Jurkat, Clone E6-1 (cell line): ENCODE measurements at places on chromosomes 7 and 10.
A peak's percentile ranks its signal among the peaks of the same experiment; 100 is the strongest.

GRCh38 chr10:116120688-116121455 is 152.1 kb downstream of the GFRA1 start:
- no peak for DNase-seq

GRCh38 chr7:3267966-3268690 is 32.9 kb upstream of the SDK1 start:
- no peak for DNase-seq

DNA sequence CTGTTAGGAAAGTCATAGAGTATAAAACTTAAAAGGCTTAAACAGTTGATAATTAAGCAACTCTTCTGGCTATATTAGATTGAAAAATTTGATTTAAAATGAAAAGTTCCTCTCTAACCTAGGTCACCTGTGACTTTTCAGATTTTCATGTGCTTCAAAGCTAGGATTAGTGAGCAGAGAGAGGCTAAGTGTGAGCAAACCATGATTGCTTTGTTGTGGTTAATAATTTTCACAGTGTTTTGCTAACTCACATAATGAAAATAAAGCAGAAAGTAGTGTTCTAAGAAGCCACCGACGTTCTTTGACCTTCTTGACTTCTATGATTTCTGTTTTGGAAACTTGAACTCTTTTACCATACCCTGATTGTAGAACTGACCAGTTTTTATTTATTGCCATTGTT is 75.5 kb upstream of the OIT3 start:
- DNase-seq, result no peak

DNA sequence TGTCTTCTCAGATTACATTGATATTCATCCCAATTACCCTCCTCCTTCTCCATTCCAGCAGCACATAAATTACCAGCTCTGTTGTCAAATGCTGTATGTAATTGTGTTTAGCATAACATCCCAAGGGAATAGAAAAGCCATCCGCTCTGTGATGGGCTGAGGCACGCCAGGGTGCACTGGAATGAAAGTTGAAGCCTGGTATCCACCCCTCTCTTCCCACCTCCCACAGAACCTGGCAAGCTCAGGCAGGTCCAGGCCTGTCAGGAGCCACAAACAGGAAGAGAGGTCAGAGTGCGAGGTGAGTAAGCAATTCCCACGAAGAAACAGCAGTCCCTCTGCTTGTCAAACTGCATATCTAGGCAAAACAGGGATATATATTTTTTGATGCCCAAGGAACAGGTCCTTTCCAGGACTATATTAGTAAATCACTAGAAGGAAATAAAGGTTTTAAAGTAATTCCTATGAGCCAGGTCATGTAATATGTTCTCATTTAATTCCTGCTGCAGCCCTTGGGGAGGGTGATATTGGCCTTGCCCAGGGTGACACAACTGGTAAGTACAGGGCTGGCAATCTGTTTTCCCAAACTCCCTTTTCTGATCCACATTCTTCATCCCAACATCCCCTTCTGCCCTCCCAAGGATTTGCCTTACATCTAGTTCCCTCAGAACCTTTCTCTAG is 155.6 kb upstream of the GHITM start:
- DNase-seq, result no peak

GRCh38 chr10:48691812-48692528 is 7.3 kb downstream of the WDFY4 start:
- DNase-seq, result no peak

- no peak for DNase-seq
Observed at GRCh38 chr7:46854958-46855473, 726.9 kb downstream of the TNS3 start.

GRCh38 chr10:89985446-89985845 is 284.1 kb downstream of the KIF20B start:
- no peak for DNase-seq

- DNase-seq, result peak; percentile 19
Observed at GRCh38 chr10:53839440-53840039, 961.5 kb downstream of the PCDH15 start.

GRCh38 chr7:2012044-2012900 is 220.5 kb downstream of the MAD1L1 start:
- DNase-seq, result no peak

DNA sequence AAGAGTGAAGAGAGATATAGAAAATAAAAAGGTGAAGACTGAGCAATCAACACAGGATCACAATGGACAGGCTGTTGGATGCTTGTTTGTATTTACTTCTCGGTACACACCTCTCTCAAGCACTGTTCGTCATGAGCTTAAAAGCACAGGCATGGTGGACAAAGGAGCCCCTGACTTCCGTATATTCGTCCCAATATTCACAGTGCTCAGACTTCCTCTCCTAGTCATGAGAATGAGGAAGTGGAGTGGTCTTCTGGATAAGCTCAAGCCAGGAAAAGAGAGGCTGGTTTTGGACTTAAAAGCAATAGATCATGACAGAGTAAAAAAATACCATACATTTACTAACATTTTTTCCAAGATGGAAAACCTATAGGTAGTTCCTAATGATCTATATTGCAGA is 172.5 kb downstream of the SORCS1 start:
- no peak for DNase-seq

- no peak for DNase-seq
Observed at GRCh38 chr10:605632-606325, 83.7 kb downstream of the DIP2C start.

DNA sequence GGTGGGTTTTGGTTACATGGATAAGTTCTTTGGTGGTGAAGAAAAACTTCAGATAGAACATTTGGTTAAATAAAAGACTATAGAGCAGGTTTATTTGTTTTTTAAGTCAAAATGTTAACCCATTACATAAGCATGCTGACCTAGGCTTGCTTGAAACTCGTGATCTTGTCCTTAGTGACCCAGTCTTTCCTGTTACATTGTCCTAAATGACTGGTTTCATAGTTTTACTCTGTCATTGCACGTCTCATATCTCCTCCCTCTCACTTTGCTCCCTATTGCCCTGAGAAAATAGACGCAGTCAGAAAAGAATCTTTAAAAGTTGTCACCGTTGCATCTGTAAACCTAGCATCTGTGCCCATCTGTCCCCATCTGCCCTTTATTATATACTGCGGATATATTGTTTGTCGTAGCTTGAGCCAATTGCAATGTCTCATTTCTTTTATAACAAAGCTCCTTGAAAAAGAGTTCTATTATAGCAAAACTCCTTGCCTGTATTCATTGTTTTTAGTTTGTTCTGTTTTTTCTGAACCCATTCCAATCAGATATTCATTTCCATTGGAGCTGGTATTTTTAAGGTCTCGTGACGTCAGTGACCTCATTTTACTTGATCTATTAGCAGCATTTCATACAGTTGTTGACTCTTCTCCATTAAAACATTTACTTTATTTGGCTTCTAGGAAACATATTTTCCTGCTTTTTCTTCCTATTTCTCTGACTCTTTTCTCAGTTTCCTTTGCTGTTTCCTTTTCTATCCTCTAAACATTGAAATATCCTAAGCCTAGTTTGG is 57.3 kb downstream of the HELLS start:
- no peak for DNase-seq

GRCh38 chr10:5440206-5440605 is 27.8 kb downstream of the NET1 start:
- DNase-seq, result no peak

GRCh38 chr10:75079436-75080083 is 31.9 kb upstream of the SAMD8 start:
- DNase-seq, result no peak

GRCh38 chr7:75599244-75599781 is 107.2 kb downstream of the SPDYE5 start:
- no peak for DNase-seq

- DNase-seq, result no peak
Observed at GRCh38 chr7:68967598-68967997, 630.7 kb upstream of the AUTS2 start.

DNA sequence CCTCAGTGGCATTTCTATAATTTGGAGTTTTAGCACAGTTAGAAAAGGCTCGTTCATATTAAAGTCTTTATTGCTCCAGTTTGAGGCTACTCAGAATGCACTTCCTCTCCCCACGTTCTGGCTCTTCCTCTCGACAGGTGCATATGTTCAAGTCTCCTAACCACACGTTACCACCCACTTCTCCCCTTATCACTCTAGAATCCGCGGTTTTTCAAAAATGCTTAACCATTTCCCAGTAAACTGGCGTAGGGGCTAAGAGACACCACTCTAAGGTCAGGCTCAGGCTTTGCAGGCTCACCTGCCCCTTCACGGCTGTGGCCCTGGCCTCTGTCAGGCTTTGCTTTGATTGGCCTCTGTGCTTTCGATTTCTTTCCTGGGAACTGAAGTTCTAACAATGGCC is 383.6 kb downstream of the GLRX3 start:
- peak; percentile 57 for DNase-seq

DNA sequence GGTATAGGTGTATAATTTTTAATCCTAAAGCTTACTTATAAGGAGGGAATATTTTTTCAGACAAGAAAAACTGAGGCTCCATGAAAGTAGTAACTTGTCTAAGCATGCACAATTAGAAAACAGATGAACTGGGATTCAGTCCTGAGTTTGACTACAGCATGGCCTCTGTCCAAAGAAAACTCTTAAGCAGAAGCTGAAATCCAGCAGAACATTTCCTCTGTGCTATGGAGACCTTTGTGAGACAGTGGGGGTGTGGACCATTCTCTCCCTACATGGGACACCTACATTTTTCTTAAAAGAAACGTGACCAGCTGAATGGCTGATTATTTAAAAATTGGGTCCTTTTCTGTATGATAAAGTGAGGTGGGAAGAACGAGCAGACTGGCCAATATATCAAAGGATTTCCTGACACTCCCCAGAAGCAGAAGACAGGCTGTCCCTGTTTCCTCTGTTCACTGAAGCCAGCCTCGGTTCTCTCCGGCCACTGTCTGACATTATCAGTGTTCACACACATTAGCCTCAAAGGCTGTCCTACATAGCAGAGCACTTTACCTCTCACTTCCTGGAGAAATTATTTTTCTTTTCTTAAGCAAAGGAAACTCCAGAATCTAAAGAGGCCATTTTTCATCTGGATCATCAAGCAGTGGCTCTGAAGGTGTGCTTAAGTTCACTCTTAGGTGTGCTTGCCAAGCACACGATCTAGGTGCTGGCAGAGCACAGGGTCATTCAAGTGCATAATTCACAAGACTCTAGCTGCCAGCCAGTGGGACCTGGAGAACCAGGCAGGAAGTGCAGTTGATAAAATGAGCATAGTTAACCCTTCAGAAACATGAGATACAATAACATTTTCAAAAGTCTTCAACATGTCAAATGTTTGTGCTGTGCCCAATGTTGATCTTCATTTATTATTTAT is 40.4 kb upstream of the KIAA1217 start:
- no peak for DNase-seq

DNA sequence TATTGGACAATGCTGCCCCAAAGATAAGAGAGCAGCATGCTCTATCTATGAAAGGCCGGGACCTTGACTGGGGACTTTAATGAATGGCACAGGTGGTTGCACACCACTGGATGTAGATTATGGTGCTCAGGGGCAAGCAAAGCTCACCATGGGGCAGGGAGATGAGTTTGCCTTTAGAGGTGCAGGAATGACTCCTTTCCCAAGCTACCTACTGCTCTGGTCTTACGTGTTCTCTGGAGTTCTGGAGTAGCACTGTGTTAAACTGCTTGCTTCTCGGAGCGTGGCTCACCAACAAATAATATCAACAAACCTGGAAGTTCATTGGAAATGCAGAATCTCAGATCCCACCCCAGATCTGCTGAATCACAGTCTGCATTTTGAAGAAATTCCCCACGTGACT is 445.3 kb downstream of the RPS24 start:
- no peak for DNase-seq

DNA sequence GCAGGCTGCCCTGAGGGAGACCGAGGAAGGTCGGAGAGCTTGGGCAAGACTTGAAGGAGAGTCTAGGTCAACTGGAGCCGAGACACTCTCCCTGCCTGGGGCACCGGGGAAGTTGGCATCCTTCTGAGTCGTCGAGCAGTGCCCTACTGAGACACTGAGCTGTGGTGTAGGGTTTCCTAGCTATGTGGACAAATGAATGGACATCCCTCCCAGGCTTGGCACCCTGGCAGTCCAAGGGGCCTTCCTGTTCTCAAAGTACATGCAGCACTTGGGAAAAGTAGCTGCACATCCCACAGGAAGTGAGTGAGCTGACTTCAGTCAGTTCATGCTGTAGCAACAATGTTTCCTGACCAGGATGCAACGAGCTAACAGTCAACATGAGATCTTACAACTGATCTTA is 57.2 kb upstream of the INPP5A start:
- no peak for DNase-seq

DNA sequence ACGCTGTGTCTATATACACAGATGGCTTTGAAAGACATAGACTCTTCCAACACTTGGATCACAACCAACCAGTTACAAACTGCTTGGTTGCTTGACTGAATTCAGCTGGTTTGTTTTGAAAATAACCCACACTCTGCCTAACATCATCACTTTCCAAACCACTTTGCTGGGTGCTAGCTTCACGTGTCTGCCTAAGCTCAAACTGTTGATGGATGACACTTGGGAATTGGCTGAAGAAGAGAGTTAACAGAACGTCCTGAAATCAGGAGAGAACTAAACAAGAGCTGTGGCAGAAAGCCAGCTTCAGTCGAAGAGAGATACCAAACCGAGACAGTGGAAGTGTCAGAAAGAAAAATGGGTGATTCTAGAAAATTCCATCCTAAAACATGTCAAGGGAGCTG is 420.8 kb upstream of the AUTS2 start:
- no peak for DNase-seq

GRCh38 chr7:139047970-139048369 is 12.1 kb upstream of the ZC3HAV1L start:
- no peak for DNase-seq

GRCh38 chr7:90910136-90910535 is 314.0 kb downstream of the CDK14 start:
- DNase-seq, result no peak
